NCI-H1105 (cell line): ENCODE measurements at places on chromosomes 4 and X.

GRCh38 chr4:88629826-88630225, 37.5 kb downstream of the HERC3 start:
- no peak for DNase-seq

DNA sequence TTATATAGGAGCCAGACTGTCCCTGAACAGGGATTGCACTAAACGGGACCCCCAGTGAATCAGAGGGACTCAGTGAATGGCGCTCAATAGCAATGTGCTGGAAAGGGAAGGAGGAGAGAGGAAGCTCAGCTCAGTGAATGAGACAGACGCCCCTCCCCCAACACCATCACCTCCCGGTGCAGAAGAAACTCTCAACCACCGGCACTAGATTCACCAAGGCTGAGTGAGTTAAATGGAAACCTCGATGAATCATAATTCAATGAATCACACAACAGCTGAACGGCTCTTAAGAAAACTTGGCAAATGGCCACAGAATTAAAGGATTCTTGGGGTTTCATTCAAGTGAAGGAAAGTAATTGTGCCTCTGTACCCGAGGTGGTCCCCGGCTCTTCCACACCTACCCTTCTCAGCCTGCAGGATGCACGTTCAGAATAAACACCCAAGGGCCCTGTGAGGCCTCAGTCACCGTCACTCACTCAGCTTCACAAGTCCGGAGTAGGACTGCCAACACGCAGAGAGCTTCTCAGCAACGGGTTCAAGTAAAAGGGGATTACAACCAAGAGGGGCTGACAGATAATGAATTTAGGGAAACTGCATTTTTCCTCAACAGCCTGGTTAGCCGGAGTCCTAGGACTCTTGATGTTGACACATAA, 29.3 kb downstream of the CRMP1 start:
- no peak for DNase-seq

- DNase-seq, result no peak
These were observed 146.0 kb downstream of the TMEM144 start for GRCh38 chr4:158356301-158356700.

- DNase-seq, result no peak
These were observed 13.2 kb upstream of the COX7B2 start for GRCh38 chr4:46922205-46922604.

GRCh38 chrX:135484641-135485289, 35.7 kb upstream of the INTS6L start:
- no peak for DNase-seq

DNA sequence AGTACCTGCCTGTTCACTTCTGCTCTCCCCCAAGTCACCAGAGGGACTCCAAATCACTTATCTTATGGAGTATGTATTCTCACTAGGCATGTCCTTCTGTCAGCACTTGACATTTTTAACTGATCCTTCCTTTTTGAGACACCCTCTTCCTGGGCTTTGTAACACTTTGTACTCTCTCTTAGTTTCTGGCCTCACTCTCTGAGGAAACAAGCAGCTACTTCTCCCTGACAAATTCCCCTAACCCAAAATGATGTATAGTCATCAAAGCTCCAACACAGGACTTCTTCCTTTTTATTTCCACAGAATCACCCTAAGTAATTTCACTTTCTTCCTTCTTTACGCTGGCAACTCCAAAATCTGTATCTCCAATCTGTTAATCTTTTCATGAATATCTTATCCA, 101.8 kb downstream of the ARAP2 start:
- no peak for DNase-seq

DNA sequence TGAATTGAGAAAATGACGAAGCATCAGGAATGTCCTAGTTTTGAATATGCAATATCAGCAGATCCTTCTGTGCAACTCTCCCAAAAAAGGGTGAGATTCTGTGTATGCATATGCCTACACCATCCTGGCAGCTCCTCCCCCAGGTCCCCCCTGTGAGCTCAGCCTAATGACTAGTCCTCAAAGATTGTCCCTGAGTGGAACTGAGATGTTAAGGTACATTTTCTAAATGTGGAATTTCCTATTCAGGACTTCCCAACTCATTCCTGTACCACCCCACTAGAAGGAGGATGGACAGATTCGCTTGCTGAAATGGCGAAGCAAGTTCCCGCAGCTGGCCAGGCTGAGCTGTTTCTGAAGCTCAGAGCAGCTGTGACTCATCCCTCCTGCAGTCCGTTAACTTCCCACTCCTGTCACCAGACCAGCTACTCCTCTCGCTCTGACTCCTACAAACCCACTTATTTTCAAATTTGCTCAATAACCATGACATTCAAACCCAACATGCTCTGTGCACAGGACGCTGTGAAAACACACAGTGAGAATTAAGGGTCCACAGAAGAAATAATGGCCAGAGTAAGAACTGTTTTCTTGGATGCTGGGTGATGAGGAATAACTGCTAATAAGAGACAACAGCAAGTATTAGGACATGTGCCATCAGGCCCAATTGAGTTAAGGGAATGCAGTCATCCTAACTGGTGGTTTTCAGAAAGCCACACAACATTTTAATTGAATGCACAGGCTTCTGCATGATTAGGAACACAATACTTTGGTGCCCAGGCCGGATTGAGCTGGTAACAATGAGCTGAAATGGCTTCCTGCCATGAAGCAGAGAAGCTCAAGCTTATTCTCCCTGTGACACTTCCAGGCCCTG, 40.0 kb upstream of the IRF2 start:
- no peak for DNase-seq
